ENCODE measurements at places on chromosomes 7 and 10. TPM values are rescaled to one million over a fixed set of nuclear protein-coding genes. Genes with fewer than 3 reads are reported as not detected.

DNA sequence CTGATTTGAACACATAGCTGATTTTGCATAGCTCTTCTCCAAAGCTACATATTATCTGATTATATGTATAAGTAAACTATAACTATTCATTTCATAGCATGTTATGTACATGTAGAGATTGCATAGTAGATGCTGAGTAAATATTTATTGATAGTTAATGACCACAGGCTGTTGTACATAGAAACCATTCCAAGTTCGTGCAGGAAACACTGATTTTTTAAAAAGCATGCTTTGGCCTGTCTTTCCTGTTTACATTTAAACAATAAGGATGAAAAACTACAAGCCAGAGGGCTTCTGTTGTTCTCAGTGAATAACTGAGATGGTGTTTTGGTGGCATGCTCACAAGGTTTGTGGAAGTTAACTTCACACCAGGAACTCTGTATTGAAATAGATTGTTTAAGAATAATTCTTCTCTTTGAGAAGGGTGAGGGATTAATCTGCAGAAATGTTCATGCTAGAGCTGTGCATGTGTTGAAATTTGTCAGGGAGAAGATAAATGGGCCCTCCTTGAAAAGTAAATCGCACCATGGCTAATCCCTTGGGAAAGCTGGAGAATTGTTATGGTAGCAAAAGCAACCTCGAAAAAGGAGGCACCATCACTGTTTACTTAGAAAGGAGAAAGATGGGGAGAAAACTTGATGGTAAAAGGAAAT is 120.2 kb upstream of the SP8 start:
- no peak for DNase-seq

DNA sequence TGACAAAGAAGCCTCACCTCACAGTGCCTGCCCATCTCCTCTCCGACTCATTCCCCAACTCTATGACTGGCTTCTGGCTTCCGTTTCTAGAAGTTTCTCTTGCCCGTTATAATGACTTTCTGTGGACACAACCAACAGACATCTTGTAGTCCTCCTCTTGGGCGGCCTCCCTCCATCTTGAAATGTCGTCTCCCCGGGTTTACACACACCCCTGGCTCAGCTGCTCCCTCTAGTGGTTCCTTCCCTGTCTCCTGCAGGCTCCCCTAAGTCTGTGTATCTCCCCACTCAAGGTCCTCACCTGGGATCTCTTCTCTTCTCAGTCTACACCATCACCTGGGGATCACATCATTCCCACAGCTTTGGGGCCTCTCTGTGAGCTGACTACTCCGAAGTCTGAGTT is 123.4 kb upstream of the NEBL start:
- no peak for DNase-seq

- no peak for DNase-seq
Measured at GRCh38 chr10:7589748-7590147, 77.0 kb downstream of the ITIH5 start.

- DNase-seq = no peak
Measured at GRCh38 chr10:6463366-6463765, 116.7 kb downstream of the PRKCQ start.

DNA sequence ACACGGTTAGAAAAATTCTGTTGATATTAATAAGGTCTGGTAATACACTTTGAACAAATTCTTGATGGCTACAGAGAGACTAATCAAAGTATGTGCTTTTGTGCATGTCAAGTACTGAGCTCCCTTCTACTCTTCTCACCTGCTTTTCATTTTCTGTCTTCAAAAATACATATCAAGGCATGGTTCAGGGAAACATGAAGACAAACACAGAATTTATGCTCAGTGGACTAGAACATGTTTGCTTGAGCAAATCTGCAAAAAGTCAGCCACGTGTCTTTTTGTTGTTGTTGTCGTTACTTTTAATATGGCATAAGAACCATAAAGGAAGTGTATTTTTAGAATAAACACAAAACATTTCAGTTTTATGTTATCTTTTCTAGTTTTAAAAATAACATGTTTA is 21.9 kb downstream of the CDK13 start:
- no peak for DNase-seq

- DNase-seq = no peak
Measured at GRCh38 chr10:117546020-117546580, 3.6 kb downstream of the EMX2 start.

DNA sequence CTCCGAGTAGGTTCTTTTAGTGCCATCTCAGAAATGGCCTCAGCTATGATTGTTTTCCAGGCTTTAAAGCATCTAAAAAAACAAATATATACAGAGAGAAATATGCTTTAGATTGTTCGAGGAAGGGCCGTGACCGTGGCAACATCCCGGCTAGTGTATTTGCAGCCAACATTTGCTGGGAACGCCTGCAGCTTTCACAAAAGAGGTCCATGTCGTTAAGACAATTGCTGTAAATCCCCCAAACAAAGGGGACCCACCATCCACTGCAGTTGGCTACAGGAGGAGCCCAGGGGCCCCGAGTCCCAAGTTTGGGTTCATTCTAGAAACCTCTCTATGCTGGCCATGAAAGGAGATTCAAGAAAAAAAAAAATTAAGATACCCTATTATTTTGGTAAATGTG is 152.8 kb upstream of the TCF7L2 start:
- DNase-seq = no peak

- no peak for DNase-seq
Measured at GRCh38 chr10:100325158-100325557, 4.9 kb downstream of the PKD2L1 start.

- no peak for DNase-seq
Measured at GRCh38 chr7:40263752-40264390, 129.1 kb downstream of the SUGCT start.

- DNase-seq = no peak
Measured at GRCh38 chr7:33196221-33196620, 66.9 kb downstream of the BBS9 start.

DNA sequence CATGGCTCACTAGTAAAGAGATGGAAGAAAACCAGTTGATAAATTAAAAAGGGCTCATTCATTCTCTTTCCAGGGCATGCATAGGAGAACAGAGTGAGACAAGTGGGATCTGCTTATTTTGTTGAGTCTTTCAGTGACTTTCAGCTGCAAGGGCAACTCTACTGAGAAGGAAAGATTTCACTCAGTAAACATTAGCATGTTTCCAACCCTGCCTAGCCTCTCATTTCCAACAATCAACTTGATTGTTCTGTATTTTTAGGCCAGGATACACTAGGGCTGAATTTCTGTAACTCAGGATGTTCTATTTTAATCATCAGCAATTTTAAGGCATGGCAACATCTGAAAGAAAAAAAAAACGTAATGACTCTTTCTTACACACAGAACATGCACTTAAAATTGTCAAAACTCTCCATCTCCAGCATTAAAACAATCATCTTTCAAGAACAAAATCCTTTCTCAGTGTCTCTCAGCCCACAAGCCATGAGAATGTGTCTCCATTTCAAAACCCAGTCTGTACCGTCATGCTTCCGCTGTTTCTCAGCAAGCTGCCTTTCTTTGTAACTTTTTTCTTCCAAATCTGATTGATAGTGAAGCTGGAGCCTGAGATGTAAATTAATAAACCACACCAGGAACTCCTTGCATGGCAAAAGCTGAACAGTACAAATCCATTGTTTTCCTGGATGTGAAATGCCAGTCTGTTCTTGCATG is 147.2 kb upstream of the KLF14 start:
- DNase-seq = no peak

GRCh38 chr7:111518264-111518663 is 44.0 kb downstream of the IMMP2L start:
- no peak for DNase-seq

DNA sequence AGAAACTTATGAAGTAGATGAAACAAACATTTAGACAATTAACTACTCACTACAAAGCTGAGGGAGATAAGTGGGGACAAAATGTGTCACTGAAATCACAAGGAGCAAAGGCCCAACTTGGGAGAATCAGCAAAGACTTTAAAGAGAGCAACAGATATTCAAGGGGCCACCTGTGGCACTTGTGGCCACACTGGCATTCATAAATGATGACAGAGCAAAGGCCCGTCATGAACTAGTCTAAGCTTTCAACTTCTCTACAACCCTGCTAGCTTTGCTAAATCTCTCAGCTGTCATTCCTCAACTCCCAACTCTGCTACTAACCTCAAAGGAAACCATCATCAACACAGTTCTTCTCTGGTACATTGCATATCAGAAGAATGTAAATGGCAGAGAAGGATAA is 178.4 kb downstream of the CPEB3 start:
- no peak for DNase-seq

- DNase-seq = no peak
Measured at GRCh38 chr10:36670621-36671402, 454.6 kb upstream of the ANKRD30A start.

DNA sequence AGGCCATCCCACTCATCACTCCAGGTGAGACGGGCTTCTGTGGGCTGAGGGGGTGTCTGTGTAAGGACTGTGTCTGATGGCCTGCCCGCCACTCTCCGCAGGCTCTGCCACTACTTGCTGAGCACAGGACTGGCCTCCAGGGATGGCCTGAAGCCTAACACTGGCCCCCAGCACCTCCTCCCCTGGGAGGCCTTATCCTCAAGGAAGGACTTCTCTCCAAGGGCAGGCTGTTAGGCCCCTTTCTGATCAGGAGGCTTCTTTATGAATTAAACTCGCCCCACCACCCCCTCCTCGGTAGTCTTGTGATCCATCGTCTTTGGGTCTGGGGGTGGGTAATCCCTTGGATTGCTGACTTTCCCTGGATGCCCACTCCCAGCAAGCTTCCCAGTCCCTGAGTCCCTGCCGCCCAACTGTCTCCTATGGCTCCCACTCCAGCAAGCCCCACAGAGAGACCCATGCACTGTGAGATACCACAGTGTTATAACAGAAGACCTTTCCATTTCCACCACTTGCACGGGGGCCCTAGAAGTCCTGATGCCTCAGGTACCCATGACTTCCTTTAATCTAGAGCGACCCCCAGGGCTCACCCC is 4.7 kb downstream of the FXYD4 start:
- no peak for DNase-seq

DNA sequence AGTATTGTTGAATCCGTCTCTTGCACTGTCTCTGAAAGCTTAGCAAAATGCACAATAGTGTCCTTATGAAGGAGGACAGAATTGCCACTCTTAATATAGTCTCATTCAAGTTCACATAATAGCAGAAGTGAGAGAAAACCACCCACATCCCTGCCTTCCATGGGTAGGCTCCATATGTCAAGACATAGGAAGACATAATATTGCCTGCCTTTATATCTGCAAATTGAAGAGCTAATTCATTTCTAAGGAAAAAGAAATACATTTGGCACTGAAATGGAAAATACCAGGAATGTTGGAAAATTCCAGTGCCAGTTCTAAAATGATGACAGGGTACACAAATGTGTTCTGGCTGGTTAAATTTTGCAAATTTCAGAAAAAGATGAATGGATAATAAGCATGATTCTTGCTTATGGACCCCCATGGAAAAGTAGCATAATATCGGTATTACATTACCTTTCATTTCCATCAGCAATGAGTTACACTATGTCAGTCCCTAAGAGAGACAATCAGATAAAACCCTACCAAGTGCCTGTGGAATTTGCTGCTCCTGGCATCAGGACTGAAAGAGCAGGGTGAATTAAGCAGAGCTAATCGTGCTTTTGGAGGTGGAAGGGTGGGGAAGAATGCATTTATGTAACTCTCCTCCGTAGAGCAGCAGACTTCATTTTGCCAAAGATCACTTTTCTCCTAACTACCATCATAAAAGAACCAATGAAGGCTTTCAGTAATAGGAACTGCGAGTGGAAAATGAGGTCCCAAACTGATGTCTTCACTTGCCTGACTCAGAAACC is 312.6 kb downstream of the FGFR2 start:
- no peak for DNase-seq

- DNase-seq = no peak
Measured at GRCh38 chr7:54978364-54979116, 40.3 kb upstream of the EGFR start.

- no peak for DNase-seq
Measured at GRCh38 chr7:44979481-44980392, 922 bp upstream of the MYO1G start.

ERV3-1 gene
- total RNA-seq = 6.5 TPM

IDI2 gene
- total RNA-seq = not detected

FAM25G gene
- total RNA-seq = 3.2 TPM

RPP30 gene
- total RNA-seq = 44.4 TPM

SPDYE16 gene
- not detected for total RNA-seq

TLX1 gene
- total RNA-seq = not detected

LRRC17 gene
- total RNA-seq = 6.2 TPM

MXI1 gene
- total RNA-seq = 20.0 TPM

PALS2 gene
- 8.0 TPM for total RNA-seq
